HuH-7.5 (cell line): ENCODE measurements at places on chromosomes 11 and 22.

DNA sequence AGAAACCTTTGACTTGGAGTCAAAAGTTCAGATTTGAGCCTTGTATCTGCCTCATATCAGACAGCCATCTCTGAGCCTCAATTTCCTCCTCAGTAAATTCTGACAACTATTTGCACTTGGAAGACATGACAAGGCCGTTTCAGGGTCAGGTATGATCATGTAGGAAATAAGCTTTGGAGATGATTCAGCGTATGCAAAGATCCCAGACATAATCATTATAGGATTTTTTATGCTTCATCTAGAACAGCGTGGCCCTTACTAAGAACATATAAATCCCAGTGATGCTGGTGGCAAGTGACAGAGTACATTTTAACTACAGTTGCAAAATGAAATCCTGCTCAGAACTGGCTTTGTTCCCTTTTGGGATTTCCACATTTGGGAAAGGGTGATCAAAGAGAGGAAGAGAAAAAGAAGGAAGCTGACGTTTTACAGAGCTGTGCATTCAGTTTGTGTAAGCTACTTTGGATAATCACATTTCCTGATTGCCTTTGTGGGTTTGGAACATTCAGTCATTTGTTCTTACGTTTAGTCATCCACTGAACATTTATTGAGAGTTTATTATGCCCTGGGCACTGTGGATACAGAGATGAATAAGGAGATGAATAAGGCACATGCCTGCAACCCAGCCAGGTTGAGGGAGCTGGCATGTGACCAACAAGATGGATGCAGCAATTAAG, 81.9 kb upstream of the HEPHL1 start:
- no peak for DNase-seq

- DNase-seq: no peak
These were observed 5.9 kb upstream of the VWA5A start for GRCh38 chr11:124109377-124109776.

GRCh38 chr11:100294748-100295147, 392.3 kb upstream of the ARHGAP42 start:
- DNase-seq: no peak

DNA sequence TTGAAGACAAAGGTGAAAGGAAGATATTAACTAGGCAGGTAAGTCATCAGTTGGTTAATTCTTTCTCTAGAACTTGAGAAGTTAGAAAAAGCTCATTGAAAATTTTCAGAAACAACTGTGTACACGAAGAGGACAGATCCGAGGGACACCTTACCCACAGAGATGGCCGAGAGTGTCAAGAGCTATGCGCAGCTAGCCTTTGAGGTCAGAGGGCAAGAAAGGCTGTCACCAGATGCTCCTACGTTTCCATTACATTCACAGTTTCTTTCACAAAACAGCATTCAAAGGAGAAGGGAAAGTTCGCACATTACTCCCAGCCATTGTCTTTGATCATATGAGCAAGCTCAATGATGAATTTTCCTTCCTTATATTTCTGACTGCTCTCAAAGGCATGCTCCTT, 34.8 kb downstream of the YPEL1 start:
- no peak for DNase-seq
